Activated CD4-positive, CD25-positive, alpha-beta regulatory T cell treated with anti-CD3 and anti-CD28 coated beads, Interleukin-2, amount 50 U/mL, for 24 hours (primary cell): ENCODE measurements at places on chromosomes 3 and 15.
A peak's percentile ranks its signal among the peaks of the same experiment; 100 is the strongest.

DNA sequence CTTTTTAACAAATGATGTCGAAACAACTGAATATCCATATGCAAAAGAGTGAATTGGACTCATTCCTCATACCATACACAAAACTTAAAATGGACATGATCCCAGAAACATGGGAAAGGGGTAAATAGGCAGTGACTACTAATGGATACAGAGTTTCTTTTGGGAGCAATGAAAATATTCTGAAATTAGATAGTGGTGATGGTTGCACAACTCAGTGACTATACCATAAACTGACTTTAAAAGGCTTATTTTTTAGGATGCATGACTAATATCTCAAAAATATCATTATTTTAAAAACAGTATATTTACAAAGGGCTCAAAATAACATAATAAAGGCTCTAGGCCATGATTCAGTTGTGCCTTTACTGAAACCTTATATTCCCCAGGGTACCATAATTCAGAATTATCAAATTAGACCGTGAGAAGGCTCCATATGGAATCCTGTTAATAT is 16.3 kb upstream of the ATP13A3 start:
- ATAC-seq: no peak

- no peak for ATAC-seq
These were observed 24.7 kb downstream of the PLA2G4D start for GRCh38 chr15:42069496-42070278.

- no peak for ATAC-seq
These were observed 57.4 kb upstream of the NMNAT3 start for GRCh38 chr3:139735191-139735590.

DNA sequence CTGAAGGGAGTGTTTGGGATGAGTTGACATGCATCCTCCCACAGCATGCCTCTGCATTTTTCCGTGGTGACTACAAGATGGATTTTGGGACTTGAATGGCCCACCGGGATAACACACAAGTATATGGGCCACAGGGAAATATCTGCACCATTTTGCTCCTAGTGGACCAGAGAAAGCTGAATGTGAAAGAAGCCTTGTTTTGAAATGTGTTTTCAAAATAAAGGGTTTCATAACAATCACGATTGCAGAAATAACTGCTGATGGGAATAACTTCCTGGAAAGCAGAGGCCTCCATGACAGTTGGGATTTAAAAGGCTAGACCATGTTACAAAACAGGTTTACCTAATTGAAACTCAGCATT is 77.5 kb upstream of the PRR23C start:
- ATAC-seq: no peak

GRCh38 chr15:34327906-34328305 is 9.7 kb downstream of the SLC12A6 start:
- ATAC-seq: peak; percentile 9

GRCh38 chr3:63030666-63031065 is 155.4 kb upstream of the CADPS start:
- no peak for ATAC-seq

- ATAC-seq: no peak
These were observed 36.1 kb upstream of the BLM start for GRCh38 chr15:90681056-90681455.

DNA sequence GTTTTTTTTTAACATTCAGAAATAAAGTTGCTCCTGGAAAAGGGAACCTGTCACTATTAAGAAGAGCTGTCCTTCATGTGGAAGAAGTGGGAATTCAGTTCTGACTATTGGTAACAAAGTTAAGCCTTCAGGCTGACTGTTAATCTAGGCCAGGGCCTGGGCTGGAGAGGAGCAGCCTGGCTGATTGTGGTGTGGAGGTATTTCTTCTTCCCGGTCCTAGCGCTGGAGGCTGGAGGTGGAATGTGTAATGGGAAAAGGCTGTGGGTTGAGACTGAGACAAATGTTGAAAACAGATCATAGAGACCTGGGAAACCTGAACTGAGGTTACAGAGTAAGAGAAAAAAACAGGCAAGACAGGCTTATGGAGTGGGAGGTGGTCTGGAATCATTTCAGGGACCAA is 23.8 kb upstream of the SH3BP5 start:
- no peak for ATAC-seq

DNA sequence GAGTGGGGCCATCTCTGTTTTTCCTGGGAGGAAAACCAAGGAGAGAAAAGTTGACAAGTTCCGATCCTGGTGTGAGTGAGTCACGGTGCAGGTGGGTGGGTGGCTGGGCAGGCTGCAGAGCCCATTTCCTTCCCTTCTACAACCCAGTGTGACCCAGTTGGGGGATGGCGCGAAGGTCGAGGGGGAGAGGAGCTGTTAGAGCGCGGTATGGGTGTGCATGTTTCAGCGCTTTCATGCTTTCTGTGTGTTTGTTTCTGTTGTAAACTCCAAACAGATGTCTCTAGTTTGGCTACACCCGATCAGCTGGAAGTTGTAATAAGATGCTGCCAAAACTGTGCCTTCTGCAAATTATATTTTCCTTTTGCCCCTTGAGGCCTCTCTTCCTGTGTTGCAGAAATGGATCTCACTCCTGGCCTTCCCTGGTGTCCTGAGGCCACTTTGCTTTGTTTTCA is 3.8 kb downstream of the FAM43A start:
- no peak for ATAC-seq

DNA sequence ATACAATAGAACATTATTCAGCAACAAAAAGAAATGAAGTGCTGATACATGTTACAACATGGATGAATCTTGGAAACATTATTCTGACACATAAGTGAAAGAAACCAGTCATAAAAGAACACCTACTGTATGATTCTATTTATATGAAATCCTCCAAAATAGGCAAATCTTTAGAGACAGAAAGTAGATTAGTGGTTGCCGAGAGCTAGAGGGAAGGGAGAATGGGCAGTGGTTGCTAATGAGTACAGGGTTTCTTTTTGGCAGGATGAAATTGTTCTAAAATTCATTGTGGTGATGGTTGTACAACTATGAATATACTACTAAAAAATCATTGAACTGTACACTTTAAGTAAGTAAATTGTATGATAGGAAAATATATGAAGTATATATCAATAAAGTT is 6.3 kb upstream of the LRRC58 start:
- no peak for ATAC-seq

- ATAC-seq: no peak
These were observed 10.4 kb upstream of the CLPX start for GRCh38 chr15:65195548-65195923.

DNA sequence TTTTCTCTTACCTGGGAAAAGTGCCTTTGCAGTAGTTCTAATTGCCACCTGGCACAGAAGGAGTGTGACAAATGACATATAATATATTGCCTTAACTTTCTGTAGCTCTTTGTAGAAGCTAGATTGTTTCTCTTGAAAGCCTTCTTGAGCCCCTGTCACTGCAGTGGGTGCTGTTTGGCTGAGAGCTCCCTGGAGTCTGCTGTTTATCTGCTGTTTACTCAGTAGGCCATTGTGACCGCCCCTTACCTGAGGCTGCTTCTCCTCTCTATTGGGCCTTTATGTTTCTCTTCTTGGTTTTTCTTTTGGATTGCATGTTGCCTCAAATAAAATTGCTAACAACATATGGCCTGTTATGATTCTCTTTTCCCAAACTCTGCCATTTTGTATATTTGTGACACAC is 16.7 kb downstream of the MAP2K5 start:
- no peak for ATAC-seq

- ATAC-seq: peak; percentile 58
These were observed 131.5 kb downstream of the TGFBR2 start for GRCh38 chr3:30737743-30738499.

DNA sequence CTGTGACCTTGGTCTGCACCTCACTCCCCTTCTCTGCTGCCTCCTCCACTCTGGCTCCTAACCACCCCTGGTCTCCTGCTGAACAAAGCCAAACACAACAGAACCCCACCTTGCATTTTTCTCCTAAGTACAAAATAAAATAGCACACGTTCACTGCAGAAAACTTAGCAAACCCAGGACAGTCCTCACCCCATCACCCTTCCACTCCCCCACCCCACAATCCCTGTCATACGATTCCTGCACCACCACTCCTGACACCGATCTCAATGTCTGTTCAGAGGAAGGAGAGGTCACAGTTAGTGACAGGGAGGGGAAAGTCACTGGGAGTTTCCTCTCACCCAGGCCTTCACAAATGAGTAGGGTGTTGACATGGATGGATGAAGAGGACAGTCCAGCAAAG is 4.2 kb downstream of the VPS33B start:
- no peak for ATAC-seq

DNA sequence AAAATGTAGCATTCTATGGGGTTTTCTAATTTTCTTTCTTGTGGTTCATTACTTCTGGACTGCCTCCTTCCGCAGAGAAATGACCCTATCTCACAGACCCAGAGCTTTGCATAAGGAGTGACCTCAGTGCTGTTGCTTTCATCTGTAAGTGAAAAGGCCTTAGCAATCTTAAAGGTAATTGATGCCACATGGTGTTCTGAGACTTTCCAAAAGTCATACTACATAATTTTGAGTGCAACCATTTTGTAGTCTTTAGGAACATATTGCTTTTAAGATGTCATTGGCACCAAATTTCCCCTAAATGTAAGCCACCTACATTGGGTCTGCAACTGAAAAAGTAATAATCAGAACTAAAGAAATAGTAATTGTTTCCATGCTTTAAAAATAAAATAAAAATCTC is 9.2 kb upstream of the HHLA2 start:
- ATAC-seq: peak; percentile 24

- no peak for ATAC-seq
These were observed 418.9 kb upstream of the NAALADL2 start for GRCh38 chr3:174440253-174440701.

GRCh38 chr15:65156692-65157091 is 23.1 kb upstream of the PDCD7 start:
- ATAC-seq: no peak

DNA sequence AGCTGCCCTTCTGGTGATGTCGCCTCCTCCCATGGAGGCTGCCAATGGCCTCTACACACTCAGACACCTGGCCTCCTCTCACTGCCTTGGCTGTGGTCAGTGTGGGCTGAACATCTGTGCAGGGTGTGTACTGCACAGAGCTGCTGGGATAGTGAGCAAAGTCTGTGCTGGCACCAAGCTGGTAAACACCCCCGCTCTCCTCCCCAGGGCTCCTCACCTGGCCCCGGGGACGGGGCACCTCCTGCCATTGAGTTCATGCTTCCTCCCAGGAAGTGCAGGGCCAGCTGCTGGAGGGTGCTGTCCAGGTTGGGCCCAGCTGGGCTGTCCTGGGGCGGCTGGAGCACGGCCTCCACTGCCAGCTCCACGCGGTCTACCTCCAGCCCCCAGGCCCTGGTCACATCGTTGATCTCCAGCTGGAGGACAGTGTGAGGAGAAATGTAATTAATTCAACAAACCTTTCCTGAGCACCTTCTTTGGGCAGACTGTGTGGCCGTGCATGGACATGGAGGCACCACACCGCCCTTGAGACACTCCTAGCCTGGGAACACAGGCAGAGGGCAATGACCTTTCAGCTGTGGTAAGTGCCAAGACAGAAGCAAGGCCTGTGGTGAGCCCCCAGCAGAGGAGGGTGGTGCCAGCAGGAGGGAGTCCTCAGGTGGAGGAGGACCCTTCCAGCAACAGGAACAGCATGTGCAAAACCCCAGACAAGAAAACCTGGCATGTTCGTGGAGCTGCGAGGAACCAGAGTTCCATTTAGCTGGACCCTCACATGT is 6.8 kb downstream of the STOML1 start:
- ATAC-seq: no peak

DNA sequence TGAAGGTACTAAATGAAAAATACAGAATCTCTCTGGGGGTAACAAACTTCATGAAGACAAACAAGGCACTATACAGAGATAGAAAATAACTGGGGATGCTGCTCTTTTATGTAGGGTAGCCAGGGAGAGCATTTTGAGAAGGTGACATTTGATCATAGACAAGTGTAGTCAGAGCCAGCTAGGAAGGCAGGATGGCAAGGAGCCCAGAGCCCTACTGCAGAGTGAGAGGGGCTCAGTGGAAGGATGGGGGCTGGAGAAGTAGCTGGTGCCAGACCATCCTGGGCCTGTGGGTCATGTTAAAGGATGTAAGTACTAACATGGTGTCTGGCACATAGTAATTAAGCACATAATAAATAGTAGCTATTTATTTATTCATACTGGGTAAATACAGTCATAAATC is 133.6 kb downstream of the MEIS2 start:
- no peak for ATAC-seq

GRCh38 chr3:125381314-125381713 is 6.2 kb upstream of the ZNF148 start:
- ATAC-seq: no peak

DNA sequence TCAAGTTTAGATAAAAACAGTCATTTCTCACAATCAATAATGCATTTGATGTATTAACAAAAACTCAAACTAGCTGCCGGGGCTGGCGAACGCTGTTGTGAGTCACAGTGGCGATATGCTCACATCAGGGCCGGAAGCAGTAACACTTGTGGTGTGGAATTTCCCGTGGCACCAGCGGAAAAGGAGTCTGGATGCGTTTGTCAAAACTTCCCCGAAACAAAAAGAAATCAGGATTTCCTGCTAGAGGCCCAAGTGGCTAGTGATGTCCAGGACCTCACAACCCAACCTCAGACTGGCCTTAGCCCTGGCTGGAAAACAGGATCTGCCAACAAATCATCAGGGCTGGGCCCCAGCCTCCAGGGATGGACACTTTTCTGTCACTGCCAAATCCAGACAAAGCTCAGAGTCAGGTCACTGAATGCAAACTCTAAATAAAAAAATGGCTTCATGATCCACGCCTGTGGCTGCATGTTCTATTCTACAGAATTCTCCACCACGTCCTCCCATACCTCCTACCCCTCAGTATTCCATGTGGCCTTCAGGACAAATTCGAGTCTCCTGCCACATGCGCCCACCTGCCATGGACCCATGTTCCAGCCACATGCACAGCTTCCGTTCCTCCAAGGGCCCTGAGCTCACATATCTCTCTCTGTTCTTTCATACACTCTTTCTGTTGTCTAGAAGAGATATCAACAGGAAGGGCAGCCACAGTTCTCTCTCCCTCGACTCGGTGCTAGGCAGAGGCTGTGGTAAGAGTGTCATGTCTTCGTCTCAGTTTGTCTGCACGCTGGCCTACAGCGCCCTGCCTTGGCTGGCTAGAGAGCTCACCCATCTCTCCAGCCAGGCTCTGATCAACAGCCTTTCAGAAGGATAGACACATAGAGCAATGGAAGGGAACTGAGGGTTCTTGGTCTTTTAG is 35.4 kb downstream of the EHD4 start:
- peak; percentile 54 for ATAC-seq

GRCh38 chr3:159764490-159765029 is 224.1 kb upstream of the IL12A start:
- no peak for ATAC-seq

DNA sequence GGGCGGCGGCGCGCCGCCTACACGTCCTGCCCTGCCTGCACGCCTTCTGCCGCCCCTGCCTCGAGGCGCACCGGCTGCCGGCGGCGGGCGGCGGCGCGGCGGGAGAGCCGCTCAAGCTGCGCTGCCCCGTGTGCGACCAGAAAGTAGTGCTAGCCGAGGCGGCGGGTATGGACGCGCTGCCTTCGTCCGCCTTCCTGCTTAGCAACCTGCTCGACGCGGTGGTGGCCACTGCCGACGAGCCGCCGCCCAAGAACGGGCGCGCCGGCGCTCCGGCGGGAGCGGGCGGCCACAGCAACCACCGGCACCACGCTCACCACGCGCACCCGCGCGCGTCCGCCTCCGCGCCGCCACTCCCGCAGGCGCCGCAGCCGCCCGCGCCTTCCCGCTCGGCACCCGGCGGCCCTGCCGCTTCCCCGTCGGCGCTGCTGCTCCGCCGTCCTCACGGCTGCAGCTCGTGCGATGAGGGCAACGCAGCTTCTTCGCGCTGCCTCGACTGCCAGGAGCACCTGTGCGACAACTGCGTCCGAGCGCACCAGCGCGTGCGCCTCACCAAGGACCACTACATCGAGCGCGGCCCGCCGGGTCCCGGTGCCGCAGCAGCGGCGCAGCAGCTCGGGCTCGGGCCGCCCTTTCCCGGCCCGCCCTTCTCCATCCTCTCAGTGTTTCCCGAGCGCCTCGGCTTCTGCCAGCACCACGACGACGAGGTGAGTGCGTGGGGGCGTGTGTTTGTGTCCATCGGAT is 602 bp downstream of the TRIM71 start:
- peak; percentile 29 for ATAC-seq
